Stimulated activated CD8-positive, alpha-beta memory T cell treated with anti-CD3 and anti-CD28 coated beads, Interleukin-4, amount 100 ng/mL, for 1 hour (primary cell): ENCODE measurements at places on chromosomes 1 and 21.

- DNase-seq = no peak
Measured at GRCh38 chr1:5822726-5823125, 169.5 kb downstream of the NPHP4 start.

- no peak for DNase-seq
Measured at GRCh38 chr1:5888606-5889211, 103.5 kb downstream of the NPHP4 start.

- no peak for DNase-seq
Measured at GRCh38 chr1:229803626-229804217, 177.7 kb downstream of the URB2 start.

DNA sequence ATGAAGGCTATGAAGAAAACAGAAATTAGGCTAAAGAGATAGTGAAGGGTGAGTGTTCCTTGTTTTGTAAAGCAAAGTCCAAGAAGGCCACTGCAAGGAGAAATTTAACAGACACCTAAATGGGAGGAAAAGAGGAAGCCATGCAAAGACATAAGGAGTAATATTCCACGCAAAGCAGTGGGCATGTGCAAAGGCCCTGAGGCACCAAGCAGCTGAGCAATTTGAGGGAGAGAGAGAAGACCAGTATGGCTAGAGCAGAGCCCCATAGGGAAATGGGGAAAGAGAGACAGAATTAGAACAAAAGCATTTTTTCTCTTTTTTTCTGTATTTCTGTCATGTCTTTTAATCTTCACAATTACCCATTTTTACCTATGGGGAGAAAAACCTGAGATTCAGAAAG is 154.1 kb downstream of the TPR start:
- no peak for DNase-seq

DNA sequence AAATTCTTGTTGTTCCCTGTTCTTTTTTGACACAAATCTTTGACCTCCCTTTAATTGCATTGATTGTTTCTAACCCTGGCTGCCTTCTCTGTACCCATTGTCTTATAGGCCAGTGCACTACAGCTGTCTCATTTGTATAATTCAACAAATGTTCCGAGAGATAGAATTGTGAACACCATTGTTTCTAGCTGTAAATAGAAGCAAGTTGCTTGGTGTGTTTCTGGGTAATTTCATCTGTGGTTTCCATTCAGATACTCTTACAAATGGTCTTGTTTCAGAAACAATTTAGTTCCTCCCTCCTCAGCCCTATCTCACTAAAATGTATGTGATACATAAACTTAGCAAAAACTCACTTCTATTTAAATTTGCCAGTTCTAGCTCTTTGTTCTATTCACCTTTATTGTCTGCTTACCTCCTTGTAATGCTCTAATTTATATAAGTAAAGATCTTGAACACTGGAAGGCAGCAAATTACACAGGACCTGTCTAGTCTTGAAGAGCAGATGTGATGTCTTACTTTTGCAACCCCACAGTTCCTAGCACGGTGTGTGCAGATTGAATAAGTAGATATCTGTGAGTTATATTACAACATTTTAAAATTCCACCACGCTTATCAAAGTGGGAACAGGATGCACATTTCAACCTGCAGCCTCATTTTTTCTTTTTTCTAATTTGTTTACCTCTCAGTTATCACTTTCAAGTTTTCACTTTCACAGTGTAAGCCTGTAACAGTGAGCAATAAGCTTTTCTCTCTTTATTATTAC is 515.6 kb upstream of the ZP4 start:
- no peak for DNase-seq

DNA sequence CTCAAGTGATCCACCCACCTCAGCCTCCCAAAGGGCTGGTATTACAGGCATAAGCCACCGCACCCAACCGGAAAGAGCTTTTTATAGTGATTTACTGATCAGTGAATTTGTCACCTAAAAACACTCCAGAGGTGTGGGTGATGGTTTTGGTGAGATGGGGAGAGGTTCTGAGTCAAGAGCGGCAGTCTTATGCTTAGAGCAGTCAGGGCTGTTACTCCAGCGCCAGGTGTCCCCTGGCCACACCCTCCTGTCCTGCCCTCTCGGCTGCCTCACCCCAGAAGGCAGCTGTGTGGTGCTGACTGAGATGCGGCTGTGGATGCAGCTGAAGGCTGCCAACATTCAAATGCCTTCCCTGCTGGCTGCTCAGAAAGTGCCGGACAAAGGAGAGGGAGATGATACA is 94.5 kb upstream of the LPGAT1 start:
- DNase-seq = no peak

DNA sequence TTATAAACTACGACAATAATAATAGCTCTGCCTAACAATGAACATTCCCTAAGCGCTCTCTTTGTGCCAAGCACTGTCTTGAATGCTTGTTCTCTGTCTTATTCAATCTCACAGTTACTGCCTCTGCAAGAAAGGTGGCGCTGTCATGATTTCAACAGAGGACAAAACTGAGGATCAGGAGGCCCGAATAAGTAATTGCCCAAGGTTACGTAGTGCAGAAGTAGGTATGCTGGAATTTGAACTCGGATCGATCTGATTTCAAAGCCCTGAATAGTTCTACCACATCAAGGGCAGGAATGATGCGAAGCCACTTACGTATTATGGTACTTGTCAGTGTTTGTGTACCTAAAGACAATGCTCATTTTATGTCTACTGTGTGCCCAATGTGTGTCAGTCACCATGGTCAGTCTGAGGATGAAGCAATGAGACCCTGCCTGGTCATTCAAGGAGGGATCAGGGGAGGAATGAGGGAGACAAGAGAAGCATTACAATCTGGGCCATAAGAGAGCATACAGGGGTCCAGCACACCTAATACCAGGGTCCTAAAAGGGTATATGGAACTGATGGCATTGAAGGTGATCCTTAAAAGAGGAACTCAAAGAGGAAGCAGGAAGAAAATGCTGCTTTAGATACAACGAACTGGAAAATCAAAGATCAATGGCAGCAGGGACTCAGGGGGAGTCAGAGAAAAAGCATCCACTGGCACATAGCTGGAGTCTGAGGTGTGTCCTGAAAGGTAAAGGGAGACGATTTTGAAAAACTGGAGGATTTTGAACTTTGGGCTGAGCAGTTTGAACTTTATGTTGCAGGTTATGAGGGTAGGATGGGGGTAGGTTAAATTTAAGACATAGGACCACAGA is 389.2 kb downstream of the PLPP3 start:
- no peak for DNase-seq

- no peak for DNase-seq
Measured at GRCh38 chr1:182120411-182121258, 59.1 kb upstream of the ZNF648 start.

GRCh38 chr21:41578716-41579115 is 70.8 kb upstream of the TMPRSS2 start:
- DNase-seq = no peak
